ENCODE measurements at places on chromosomes 3 and 15.

- DNase-seq: no peak
These were observed 478.6 kb downstream of the ZIC1 start for GRCh38 chr3:147887797-147888196.

- DNase-seq: no peak
These were observed 35.0 kb upstream of the ABHD17C start for GRCh38 chr15:80660119-80660518.

- no peak for DNase-seq
These were observed 44.3 kb upstream of the SLC24A5 start for GRCh38 chr15:48076454-48076853.

DNA sequence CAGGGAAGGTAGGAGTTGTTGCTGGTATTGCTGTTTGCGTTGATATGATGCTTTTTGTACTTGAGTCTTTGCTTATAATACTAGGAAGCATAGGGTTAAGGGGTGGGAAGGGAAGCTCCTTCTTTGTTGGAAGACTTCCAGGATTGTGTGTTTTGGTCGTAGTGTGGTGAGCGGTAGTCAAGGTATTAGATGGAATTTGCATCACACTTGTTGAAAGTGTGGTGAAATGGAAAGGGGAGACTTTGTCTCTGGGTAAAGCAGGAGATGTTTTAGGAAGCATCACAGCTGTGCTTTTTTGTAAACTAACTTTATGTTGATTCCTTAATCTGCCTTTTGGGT lies 14.9 kb downstream of the IGSF10 start:
- DNase-seq: no peak

DNA sequence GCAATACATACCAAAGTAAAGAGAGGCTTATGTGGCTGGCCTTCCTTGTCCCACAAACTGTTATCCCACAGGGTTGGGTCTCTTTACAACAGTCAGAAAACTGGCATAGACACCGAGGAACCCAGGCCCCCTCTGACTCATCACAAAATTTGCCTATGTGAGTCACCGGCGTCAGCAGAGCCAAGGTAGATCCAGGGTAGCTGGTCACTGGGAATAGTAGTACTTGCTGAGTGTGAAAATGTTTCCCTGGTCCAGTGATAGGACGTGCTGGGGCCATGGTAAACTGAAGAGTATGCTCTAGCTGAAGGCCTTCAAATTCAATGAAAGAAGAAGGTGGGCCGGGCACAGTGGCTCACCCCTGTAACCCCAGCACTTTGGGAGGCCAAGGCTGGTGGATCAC lies 27.1 kb upstream of the SKIL start:
- DNase-seq: peak; percentile 17

- no peak for DNase-seq
These were observed 421 bp downstream of the KLHL18 start for GRCh38 chr3:47283193-47283537.

- DNase-seq: no peak
These were observed 67.8 kb upstream of the ATP10A start for GRCh38 chr15:25930931-25931330.

DNA sequence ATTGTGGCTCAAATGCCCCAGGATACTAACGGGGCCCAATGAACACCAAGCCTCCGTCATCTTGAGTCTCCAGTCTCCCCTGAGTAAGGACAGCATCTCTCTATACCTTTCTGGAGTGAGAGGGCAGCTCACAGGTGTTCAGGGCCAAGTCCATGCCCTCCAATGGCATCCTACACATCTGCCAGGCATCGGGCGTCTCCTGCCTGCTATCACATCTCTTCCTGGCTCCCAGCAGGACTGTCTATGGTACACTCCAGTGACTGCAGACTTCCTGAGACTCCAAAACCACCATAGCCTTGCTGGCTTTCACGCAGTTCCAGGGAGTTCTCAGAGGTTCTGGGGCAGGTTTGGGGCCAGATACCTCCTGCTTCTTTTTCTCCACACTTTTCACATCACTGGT lies 28.3 kb downstream of the CX3CR1 start:
- DNase-seq: no peak

DNA sequence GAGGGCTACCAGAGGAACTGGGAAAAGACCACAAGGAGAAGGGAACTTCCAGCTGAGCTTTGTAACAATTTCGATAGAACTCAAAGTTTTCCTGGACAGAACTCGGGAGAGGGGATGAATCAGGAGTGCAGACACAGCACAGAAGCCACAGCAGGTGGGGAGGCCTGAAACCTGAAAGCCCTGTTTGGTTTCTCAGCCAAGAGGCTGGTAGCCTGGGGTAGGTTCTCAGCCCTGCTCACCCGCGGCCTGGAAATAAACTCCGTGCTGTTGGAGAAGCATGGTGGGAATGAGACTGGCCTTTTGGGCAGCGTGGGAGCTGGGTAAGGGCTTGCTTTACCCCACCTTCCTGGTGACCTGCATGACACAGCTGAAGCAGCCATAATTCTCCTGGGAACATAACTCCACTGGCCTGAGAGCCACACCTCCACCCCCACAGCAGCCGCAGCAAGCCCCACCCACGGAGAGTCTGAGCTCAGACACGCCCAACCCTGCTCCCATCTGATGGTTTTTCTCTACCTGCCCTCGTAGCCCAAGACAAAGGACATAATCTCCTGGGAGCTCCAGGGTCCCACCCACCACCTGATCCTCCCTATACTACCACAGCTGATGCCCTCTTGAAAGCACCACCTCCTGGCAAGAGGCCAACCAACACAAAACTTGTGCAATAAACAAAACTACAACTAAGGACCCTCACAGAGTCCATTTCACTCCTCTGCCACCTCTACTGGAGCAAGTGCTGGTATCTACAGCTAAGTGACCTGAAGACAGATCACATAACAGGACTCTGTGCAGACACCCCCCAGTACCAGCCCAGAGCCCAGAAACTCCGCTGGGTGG lies 52.5 kb upstream of the CHRM5 start:
- no peak for DNase-seq

GRCh38 chr3:130606336-130606735 lies 89.4 kb downstream of the COL6A6 start:
- DNase-seq: no peak

- no peak for DNase-seq
These were observed 10.9 kb downstream of the AMOTL2 start for GRCh38 chr3:134363381-134363755.

DNA sequence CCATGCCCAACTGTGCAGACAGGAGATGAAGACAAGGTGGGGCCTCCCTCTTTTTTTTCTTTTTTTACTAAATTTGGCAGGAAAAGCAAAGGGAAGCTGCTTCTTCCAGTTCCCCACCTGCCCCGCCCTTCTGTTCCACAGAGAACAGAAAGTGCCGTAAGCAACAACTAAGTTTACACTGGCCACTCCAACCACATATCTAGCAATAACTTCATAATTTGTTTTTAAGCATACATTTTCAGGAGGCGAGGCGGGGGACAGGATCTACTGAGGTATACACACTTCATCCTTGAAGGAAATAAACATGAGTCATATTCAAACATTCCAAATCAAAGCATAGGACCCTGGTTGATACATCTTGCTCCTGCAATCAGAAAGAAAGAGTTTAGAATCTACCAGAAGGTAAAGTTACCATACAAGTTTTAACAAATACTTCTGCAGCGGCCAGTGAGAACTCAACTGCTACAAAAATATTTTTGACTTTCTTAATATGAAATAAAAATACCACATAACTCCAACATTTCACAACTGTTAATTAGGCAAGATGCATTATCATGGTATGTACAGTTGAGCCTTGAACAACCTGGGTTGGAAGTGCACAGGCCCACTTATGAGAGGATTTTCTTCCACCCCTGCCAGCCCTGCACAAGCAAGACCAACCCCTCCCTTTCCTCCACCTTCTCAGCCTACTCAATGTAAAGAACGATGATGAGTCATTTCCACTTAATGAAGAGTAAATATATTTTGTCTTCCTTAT lies 50.7 kb downstream of the FOXP1 start:
- no peak for DNase-seq

GRCh38 chr3:97439373-97439772 lies 325.2 kb upstream of the ARL6 start:
- no peak for DNase-seq

DNA sequence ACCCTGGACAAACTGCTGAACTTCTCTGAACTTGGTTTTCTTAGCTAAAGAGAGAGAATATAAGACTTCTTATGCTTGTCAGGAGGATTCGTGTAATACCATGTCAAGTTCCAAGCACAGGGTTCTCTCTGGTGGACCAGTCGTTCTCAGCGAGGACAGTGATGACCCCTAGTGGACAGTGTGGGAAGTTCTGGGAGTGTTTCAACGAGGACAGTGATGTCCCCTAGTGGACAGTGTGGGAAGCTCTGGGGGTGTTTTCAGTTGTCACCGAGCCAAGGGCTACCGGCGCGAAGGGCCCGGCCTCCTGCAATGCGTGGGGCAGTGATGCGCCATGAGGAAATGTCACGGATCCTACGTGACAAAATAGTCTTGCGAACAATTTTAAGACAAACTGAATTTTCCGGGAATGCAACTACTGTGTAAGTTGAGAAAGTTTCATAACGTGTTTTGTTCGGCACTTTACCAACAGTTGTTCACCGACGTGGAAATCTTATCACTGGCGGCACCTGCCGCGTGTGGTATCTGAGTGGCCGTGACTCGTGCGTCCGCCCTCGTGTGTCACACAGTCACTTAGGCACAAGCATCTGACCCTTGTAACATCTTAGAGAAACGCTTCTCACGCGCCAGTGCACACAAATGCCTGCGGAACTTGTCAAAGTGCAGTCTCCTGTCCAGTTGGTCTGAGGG lies 39.3 kb upstream of the MUC4 start:
- DNase-seq: peak; percentile 79

DNA sequence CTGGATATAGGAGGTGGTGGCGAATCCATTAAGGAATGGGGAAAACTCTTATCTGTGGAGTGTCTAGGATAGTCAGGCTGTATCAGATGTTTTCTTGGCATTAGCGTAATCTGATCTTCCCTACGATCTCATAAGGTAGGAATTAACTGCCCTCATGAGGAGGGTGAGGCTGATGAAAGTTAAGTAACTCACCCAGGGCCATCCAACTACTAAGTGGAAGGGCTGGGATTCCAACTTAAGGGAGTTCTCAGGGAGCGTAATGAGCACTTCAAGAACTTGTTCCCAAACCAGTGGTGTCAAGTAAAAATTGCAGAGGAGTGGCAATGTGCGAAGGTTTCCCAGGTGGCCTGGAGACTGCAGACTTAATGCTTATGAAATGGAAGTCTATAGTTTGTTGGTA lies 55.9 kb upstream of the OSBPL11 start:
- DNase-seq: no peak

- no peak for DNase-seq
These were observed 265.9 kb downstream of the SHQ1 start for GRCh38 chr3:72582211-72582878.

GRCh38 chr3:152054315-152054714 lies 180.9 kb downstream of the SUCNR1 start:
- no peak for DNase-seq

DNA sequence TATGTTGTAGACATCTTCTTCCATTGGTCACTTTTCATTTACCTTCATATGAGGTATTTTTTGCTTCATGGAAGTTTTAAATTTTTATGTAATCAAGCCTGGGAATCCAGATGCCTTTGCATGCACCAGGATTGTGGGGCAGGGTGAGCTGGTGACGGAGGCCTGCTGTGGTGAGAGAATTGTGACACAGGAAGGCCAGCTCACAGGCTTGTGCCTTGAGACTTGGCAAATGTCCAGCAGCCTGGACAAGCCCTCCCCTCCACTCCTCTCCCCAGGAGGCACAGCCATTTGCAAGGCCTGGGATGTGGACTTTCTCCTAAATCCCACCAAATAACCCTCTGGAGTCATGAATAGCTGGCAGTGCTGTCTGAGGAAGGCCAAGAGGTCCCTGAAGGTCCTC lies 67.4 kb downstream of the RHCG start:
- DNase-seq: no peak

DNA sequence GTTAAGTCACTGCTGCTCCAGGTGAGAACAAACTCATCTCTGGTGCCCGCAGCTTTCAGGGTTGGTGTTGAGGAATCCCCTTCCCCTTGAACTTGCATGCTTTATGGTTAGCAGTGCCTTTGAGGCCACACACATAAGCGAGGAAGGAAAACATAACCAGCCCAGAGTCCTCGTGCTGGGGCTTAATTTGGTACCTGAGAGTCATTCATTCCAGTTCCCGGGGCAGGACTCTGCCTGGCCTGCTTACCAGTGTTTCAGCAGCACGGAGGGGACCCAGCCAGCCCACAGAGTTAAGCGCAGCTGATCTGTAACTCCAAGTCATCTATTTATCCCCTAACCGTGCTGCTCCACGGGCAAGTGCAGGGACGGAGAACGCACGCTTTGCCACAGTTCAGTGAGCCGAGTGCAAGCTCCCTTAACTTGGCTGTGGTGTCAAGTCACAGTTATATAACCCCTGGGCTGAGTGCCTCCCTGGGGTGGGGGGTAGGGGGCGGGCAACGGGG lies 302.3 kb upstream of the ICE2 start:
- no peak for DNase-seq

GRCh38 chr15:55247311-55247710 lies 42.3 kb downstream of the RAB27A start:
- no peak for DNase-seq

GRCh38 chr15:66359740-66360139 lies 3.3 kb upstream of the TIPIN start:
- DNase-seq: no peak

DNA sequence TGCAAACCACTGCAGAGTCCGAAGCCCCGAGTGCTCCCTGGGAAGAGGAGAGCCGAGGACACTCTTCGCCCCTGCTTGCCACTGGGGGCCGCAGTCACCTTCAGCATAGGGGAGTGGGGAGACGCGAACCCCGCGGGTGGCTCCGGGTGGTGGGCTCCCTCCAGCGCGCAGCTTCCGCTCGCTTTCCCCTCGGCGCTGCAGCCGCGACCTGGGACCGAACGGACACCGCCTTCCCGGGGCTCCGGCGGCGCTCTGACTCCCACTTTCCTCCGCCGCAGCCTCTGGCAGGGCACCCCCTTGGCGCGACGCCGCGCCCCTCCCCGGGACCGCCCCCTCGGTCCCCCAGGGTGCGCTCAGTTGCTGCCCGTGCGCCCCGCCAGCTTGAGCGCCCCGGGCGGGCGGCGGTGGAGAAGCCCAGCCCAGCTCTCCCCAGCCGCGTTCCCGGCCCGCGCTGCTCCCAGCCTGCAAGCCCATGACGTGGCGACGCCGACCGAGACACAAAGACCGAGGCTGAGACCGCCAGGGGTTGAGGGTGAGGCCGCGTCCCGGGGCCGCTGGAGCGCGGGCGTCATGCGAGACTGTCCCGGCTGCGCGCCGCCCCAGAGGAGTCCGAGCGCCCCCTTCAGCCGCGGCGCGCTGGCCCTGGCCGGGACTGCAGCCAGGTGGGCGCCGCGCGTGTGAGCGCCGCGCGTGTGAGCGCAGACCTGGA lies at the start of gene MINAR1:
TSS of gene MINAR1 (plus strand) at position 701 of the 709 bp plus-strand sequence. CDS start 23,812 bp downstream, outside the sequence.
- DNase-seq: peak; percentile 18

DNA sequence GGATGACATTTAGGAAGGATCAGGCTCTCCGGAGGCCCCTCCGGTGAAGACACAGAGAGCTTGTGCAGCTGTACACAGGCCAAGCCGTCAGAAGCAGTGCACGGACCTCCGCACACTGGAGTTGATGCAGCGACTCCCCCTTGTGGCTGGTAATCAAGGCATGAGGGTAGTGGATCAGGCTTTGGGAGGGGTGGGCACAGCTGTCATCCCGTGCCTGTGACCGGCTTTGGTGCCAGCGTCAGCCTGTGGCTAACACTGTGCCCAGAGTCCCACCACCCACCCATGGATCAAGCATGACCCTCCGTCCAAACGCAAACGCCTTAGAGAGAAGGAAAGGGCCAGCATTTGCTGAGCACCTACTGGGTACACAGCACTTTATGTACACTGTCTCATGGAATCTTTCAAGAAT lies 8.2 kb upstream of the GRIP2 start:
- peak; percentile 24 for DNase-seq
